Retina (tissue), 1 donor: ENCODE measurements at places on chromosomes 1 and 21.
A peak's percentile ranks its signal among the peaks of the same experiment; 100 is the strongest.

- DNase-seq, result peak; percentile 25
Observed at GRCh38 chr1:117032681-117033539, 27.2 kb upstream of the TTF2 start.

- peak; percentile 72 for DNase-seq
Observed at GRCh38 chr1:220219865-220220698, 52.2 kb downstream of the RAB3GAP2 start.

- DNase-seq, result no peak
Observed at GRCh38 chr1:41417746-41418145, 56.5 kb downstream of the FOXO6 start.

- no peak for DNase-seq
Observed at GRCh38 chr1:207824691-207825408, 73.0 kb downstream of the CD46 start.

DNA sequence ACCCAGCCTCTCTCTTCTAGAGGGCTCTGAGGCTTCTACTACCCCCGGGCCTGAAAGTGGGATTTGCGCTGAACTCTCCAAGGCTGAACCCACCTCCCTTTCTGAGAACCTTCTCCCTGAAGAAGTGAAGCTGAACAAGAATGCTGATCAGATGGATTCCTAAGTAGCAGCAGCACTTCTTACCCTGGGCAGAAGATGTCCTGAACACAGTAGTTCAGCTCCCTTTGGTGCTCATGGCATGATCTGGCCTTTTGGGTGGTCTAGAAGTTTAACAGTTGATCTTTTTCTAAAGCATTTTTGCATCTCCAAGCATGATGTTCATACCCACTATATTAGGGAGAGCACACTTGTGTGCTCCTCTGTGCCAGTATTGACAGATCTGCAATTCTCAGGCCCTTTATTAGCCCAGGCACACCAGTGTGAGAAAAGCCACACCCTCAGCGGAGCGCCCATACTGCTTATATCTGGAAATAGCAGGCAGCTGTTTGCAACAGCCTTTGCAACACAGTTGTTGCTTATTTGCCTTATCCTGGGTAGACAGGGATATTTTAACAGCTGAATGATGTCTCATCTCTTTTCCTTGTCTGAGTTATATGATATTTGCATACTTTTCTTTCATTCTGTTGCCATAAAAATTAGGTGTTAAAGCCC lies 34.2 kb downstream of the CNN3 start:
- no peak for DNase-seq

- DNase-seq, result no peak
Observed at GRCh38 chr1:98388441-98388840, 273.1 kb upstream of the SNX7 start.

GRCh38 chr1:232932486-232933425 lies 17.7 kb upstream of the NTPCR start:
- DNase-seq, result no peak

DNA sequence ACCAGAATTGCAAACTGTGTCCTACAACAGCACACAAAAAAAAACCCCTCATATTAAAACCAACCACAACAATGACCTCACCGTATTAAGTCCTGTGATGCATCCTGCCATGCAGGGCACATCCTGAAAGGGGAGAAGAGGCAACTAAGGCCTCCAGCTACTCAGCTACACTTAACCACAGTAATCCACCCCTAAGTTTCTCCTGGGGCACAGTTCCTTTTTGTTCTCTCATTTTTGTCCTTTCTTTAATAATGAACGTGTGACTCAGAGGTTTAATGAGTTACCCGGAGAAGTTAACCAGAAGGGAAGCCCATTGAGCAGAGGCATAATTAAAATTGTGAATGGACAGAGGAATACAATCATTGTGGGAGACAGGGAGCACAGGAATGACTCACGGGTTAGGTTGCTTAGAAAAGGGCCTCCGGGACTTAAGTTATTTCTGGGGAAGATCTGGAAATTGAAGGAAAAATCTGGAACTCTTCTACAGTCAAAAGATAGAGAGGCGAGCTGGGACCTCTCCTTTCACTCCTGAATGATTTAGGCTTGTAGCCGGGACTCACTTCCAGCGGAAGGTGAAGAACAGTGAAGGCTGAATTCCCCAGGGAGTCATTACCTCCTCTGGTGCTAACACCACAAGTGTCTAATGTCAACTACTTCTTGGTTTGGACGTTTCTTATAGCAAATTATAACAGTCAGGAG lies 36.9 kb upstream of the HIVEP3 start:
- peak; percentile 55 for DNase-seq

DNA sequence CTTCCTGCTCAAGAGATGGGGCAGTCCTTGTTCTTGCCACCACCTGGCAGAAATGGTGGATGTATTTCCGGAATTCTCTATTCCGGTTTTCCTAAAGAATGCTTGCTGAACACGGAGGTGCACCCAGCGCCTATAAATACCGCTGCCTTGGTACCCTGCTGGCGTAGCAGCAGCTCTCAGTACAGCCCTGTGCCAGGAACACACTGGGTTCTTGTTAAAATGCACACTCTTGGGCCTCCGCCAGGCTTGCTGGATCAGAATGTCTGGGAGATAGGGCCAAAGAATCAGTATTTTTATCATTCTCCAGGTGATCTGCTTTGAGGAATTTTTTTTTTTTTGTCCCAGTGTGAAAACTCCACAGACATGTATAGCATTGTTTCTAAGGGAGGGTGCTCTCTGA lies 54.2 kb downstream of the IGSF5 start:
- no peak for DNase-seq

GRCh38 chr21:37459575-37459974 lies 93.0 kb downstream of the DYRK1A start:
- no peak for DNase-seq

- no peak for DNase-seq
Observed at GRCh38 chr1:117258791-117259190, 48.1 kb upstream of the VTCN1 start.

- DNase-seq, result no peak
Observed at GRCh38 chr1:41791667-41792484, 126.8 kb downstream of the HIVEP3 start.

DNA sequence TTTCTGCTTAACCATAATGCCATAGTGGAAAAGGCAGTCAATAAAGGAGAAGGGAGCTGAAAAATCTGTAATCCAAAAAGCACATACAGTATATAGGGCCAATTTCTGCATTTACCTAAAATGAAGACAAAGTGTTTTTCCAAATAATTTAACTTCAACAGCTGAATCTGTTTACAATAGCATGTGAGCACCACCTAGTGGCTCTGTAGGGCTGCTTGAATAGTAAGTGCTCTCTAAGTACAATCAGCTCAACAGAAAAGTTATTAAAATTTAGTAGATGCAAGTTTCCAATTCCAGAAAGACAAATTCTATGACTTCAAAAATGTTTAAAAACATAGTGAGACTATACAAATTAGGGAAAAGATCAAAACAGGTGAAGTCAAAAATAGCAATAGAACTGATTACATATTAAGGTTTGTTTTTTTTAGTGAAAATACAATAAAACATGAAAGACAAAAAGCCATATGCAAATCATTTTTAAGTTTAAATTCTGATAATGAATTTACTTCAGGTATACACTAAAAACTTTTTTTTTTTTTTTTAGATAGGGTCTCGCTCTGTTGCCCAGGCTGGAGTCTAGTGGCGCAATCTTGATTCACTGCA lies 220.0 kb downstream of the SETD4 start:
- DNase-seq, result peak; percentile 33

DNA sequence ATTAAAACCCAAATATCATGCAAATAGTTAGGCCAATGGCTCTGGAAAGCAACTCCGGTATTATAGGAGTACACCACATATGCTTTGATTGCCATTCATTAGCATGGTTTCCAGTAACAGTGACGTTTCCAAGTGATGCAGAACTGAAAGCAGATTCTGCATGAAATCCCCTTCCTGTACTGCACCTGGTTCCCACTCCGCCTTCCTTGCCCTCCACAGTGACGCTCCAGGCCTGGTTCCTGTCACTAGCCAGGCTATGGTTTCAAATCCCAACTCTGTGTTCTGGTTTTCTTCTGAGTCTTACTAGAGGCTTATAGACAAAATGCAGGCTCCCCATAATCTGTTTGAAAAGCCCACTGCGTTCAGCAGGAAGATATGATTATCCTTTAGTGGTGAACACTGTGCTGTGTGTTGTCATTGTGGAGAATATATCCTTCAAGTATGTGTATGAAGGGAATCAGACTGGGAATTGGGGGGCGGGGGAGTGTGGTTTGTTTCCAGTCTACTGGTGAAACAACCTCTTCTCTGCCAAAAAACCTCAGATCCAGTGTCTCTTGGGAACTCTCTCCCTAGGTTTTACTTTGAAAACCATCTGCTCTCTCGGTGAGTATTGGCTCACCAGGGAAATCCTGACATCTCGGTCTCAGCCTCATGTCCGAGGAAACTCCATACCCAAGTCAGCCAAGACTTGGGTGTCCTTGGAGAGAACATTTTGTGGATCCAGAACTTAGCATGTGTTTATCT lies 78.7 kb downstream of the TYW3 start:
- DNase-seq, result no peak

DNA sequence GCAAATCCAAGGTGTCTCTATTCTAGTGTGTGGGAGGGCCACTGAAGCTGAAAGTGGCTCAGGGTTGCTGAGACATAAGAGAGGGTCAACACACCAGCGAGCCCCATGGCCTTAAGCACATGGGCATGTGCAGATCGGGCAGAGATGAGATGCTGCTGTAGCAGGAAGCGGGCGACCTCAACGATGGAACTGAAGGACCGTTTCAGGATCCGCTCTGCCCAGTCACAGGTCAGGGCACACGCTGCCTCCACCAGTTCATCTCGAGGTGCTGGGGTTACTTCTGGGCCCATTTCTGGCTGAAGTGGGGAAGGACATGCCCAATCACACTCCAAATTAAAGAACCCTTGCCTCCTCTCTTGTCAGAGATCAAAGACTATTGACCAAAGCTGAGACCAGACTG lies 3.5 kb downstream of the RFX5 start:
- DNase-seq, result no peak

DNA sequence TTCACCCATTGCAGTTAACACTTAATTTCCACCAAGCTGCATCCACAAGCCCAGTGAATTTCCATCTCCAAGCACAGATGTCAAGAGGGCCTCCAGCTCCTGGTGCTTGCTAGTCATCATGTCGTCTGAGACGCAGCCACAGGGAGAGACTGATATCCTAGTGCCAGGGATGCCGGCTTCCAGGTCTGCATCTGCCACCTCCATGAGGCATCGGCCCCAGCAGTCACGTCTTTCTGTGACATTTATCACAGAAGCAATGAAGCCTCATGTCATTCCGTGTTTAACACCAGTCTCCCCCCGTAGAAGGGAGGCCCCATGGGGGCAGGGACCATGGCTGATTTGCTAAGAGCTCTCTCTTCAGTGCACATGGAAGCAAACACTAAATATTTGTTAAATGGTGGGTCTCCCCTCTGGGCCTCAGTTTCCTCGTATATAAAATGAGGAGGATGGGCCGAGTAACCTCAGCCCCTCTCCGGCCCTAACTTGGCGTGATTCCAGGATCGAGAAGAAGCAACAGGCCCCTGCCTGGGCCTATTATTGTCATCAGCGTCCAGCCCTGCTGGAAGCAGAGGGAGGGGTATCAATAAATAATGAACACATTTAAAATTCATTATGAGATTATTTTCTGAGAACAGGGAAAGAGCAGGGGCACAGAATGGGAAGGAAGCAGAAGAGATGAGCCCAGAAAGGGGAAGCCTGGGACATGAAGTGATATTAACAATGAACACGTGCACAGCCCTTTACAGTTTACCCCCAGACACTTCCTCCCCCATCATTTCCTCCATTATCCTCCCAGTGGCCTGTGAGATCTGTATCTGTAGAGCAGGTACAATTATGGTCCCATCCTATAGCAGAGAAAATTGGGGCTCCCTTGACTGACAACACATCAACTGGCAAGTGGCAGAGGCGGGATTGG lies 837 bp upstream of the C1QB start:
- DNase-seq, result peak; percentile 72

DNA sequence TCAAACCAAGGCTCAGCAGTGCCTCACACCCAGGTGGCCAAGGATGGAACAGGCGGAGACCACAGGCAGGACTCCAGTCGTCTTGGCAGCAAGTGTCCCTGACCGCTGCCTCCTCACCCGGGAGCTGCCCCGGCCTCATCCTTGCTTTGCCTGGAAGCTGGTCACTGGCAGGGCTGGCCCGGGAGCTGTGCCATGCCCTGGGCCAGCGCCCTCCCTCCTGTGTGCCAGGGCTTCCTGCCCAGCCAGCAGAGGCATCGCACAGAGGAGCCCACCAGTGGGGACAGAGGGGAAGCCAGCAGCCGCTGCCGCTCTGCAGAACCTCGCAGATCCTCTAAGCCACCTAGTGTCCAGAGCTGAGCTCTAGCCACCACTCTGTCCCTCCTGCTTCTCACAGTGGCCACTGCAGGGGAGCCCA lies 7.8 kb downstream of the CASZ1 start:
- DNase-seq, result peak; percentile 83

- no peak for DNase-seq
Observed at GRCh38 chr1:213931836-213932235, 55.9 kb upstream of the PROX1 start.

- peak; percentile 73 for DNase-seq
Observed at GRCh38 chr1:176880955-176881595, 283.4 kb downstream of the ASTN1 start.

DNA sequence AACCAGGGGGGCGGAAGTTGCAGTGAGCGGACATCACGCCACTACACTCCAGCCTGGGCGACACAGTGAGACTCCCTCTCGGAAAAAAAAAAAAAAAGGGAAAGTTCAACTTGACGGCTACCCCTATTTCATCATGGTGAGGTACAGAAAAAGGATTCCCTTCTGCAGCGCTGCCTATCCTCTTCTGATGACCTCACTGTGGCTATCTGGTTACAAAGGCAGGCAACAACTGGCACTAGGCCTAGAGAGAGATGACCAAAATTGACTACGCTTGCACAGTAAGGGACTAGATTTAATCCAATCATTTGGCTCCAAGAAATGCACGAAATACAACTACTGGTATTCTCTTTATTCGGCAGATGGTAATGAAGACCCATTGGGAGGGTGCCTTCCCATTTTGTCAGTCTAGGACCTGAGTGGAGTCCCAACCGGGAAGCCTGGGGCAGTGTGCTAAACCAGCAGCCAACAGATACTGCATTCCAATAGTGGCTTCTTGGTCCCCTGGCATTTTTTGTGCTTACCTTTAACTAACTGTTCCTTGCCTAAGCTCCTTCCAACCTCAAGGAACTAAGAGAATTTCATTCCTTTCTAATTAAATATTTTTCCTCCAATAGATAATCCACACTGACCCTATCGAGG lies 36.6 kb downstream of the ITPKB start:
- no peak for DNase-seq

DNA sequence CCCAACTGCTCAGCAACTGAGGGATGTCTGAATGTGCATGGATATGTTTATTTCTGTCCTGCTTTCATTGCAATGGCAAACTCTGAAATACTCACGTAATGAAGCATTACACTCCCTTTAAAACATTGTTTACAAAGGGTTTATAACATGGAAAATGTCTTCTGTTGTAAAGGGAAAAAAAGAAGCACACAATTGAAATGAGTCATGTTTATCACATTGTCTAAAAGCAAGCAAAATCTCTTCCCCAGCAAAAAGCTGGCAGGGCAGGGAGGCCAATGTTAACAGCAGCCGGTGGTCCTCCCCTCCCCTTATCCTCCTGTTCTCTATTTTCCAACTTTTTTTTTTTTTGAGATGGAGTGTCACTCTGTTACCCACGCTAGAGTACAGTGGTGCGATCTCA lies 3.9 kb upstream of the EFNA1 start:
- no peak for DNase-seq
